ENCODE measurements at places on chromosomes 2 and 18.

DNA sequence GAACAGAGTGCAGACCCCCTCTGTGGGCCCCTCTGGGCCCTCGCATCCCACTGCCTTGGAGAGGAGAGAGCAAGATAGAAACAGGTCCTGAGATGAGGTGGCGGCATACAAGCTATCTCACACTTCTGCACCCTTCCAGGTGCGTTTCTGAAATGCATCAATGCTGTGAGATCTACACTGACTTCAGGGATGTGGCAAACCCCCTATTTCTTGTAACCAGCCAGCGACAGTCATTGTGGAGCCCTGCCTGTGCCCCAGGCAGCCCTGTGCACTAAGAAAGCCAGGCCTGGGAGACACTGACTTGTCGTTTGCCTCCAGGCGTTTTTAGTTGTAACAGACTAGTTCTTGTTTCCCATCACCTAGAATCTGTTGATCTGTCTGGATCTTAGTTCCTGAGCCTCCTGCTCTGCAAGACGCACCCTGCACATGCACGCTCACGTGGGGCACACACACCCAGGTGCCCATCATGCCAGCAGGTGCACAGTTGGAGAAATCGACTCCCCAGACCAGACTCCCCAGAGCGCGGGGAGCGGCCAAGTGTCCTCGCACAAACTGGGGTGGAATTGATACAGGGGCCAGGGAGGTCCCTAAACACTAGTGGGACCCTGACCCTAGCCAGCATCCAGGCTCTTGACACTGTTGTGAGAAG is 238.0 kb downstream of the FAM210A start:
- DNase-seq: no peak

DNA sequence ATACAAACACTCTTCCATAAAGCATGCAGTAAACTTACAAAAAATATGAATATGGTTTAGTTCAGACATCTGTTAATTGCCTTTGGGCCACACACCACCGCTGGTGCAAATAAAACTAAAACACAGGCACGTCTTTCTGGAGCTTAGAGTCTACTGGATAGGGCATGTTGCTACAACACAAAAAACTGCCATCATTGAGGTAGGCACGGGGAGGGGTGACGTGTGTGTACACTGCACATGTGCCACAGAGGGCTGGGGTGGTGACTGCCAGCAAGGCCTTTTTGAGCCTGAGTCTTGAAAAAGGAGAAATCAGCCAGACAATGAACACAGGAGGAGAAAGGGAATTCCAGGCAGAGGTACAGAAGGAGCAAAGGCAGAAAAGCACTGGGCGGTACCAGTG is 5.1 kb downstream of the SERPINE2 start:
- DNase-seq: no peak

DNA sequence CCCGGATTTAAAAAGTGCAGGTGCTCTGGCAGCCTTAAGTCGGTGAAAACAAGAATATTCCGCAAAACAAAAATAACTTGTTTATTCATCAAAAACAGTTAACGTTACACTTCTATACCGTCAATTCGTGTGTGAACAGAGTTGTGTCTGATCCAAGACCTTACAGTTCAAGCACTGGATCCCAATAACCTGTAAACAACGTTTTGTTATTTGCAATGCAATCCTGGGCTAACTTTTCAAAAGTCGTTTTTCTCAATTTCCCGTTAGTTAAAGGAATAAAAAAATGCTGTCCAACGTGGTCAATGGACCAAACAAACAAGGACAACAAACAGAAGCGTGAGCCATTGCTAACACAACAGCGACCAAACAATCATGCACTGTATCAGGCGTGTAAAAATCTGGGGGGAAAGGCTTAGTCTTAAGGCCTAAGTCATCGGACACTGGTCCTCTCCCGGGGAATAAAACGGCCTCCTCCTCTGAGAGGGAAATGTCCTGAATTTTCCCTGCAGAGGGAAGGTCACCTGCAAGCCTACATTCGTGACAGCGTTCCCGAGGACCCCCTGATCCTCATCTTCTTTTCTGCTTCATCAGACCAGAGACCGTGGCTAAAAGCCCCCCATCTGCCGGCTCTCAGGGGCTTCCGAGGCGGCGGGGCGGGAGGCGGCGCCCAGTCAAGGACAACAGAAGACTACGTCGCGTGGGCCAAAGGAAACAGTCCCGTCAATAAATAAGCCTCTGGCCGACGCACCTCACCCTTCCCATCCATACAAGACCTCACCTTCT is 490 bp downstream of the NDUFS1 start:
- DNase-seq: no peak

DNA sequence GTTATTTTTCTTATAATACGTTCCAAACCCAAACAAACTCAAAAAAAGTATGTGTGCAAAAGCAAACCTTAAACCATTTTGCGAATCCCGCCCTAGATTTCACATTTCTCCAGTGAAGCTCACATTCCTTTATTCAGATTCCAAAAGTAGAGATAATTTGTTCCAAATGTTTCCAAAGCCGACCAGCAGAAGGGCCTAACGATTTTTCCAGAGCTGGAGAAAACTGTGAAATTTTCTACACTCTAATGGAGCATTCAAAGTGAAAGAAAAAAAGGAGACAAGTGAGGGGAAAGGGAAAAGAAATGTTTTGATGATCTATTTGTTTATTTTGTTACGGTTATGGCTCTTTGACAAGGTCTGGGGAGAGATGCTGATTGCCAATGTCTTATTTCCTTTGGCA is 286.5 kb upstream of the SLC14A2 start:
- DNase-seq: peak; percentile 22

- no peak for DNase-seq
Observed at GRCh38 chr2:218230882-218231281, 13.9 kb downstream of the ARPC2 start.

DNA sequence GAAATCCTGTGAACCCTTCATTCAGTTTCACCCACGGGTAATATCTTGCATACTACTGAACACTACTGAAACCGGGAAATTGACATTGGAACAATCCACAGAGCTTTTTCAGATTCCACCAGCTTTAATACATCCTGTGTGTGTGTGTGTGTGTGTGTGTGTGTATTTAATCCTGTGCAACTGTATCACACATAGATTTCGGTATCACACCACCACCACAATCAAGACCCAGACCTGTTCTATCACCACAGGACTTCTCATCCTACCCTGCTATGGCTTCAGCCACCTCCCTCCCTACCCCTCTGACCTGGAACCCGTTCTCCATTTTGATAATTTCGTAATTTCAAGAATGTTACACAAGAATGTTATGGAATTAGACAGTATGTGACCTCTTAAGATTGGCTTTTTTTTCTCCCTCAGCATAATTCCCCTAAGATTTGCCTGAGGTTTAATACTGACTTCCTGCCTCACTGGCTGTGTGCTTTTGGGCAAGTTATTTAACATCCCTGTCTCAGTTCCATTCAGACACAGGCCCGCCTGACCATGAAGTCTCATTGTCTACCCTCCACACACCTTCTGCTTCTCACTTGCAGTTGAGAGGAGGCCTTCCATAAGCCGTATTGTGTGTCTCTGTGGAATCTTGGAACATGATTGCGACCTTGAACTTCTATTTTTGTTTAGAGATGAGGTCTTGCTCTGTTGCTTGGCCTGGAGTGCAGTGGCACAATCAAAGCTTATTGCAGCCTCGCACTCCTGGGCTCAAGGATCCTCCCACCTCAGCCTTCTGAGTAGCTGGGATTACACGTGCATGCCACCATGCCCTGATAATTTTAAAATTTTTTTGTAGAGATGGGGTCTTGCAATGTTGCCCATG is 14.4 kb upstream of the TMEM131 start:
- DNase-seq: no peak

GRCh38 chr2:10031886-10032745 is 11.2 kb upstream of the KLF11 start:
- DNase-seq: no peak

DNA sequence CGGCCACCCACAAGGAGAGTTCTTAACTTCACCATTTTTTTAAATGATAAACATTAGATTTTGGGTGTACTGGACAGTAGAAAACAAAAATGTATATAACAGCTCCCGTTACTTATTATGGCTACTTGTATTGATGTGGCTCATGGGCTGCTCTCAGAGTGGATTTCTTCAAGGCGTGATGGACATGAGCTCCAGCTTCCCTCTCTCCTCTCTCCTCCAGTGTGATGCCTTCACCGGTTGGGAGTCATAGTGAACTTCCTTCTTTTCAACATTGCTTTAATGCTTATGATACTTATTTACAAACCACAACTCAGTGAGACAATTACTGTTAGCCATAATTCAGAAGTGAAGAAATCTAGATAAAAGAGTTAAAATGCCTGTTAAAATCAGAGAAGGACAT is 515.2 kb downstream of the RNF144A start:
- no peak for DNase-seq

- no peak for DNase-seq
Observed at GRCh38 chr2:117763804-117764203, 50.7 kb upstream of the DDX18 start.

DNA sequence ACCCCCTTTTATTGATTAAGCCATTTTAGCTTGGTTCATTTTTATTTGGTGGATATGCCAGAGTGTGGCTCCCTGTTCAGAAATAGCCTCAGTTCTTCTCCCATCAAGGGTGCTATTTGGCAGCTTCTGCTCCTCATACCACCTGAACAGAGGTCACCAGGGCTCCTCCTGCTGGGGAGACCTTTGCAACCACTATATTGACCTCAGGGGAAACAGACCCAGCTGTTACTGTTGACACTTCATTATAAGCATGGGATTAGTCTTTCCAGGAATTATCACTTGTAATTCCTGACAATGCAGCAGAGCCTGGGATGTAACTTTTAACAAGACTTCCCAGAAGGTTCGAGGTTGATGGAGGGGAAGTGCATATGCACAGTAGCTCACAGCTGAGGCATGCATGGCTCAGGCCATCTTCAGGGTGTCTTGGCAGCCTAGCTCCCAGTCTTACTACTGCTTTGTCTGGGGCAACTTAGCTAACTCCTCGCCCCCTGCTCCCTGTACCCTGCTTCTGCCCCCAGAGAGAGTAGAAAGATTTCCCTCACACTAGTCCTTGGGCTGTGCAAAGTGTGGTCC is 239.4 kb upstream of the SPRED2 start:
- DNase-seq: no peak

DNA sequence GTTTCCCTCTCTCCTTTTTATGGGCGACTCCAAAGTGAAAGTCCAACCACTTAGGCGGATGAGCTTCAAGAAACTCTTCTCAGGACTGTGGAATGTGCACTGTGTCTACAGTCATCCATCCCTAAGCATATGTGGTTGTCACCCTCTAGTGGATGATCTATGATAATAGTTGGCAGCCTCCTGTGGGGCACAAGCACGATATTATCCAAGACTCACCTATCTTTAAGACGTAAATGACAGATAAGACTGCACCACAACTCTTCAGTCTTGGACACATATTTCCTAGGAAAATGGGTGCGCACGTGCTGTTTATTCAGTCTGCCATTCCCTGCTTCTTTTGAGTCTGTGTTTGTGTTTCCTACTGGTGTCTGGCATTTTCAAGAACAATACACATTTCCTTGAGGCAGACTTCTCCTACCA is 145.5 kb upstream of the CTAGE1 start:
- DNase-seq: peak; percentile 64

GRCh38 chr2:129458436-129458835 is 521.0 kb upstream of the RAB6C start:
- DNase-seq: no peak

DNA sequence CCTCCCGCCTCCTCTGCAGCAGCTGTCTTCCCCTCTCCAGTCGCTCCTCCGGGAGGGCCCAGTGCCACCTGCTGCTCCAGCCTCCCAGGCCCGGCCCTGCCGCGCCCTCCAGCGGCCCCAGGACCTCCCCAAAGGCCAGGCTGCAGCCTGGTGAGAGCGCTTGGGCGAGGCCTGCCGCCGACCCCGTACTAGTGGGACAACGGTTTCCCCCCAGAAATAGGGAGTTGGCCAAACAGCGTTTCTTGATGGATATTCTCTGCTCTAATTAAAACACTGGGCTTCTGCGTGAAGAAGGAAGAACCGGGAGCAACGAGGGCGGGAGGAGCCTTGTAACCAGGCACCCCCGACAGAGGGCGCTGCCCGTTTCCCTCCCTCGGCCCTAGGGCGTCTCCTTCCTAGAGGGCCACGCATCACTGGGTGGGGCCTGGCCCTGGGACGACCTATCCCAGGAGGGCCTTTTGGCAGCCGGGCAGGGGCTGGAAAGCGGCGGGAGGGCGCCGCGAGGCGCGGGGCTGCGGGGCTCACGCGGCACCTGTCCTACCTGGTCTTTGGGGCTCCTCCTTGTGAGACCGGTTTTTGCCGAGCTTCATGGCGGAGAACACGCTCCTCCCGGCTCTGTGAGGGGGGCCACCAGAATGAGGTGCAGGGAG is 25.4 kb upstream of the OTOF start:
- DNase-seq: no peak

DNA sequence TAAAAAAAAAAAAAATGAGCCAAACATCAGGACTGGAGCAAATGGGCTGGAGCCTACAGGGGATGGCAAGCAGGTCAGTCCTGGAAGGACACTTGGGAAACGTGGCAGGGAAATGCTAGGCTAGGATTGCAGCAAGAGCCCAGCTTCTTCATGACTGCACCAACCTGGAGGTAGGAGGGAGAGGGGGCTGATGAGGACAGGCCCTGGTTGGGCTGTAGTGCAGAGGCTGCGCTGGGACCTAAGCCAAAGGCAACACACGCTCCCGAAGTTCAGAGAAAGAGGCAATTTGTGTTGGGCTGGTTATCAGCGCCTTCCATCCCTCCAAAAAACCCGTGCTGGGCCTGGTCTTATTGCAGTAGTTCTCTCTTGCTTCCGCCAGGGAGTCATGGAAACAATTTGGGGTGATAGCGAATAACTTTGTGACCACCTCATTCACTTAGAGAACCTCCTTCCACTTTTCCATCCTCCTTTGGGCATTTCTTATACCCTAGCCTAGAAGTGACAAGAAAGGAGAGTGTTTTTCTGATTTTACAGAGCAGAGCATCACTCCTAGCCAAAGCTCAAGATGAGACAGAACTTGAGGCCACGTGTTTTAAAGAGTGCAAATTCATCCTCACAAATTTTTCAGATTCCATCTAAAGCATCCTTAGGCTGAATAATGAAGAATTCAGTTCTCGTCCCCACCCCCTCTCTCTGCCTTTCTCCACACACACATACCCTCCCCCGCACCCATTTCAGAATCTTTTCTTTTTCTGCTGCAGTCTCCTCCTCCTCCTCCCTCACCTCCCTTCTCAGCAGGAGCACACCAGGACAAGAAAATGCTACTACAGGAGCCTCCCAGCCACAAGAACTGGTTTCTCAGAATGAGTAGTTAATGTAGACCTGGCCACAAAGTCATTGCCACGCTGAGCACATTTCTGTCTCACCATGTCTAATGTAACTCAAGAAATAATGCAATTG is 82.5 kb upstream of the STPG4 start:
- no peak for DNase-seq

- no peak for DNase-seq
Observed at GRCh38 chr2:188308483-188308882, 16.8 kb downstream of the GULP1 start.

- DNase-seq: no peak
Observed at GRCh38 chr2:147521936-147522335, 322.9 kb upstream of the ACVR2A start.

- no peak for DNase-seq
Observed at GRCh38 chr2:153971250-153971649, 99.5 kb downstream of the GALNT13 start.

GRCh38 chr2:23655934-23656596 is 270.9 kb downstream of the ATAD2B start:
- DNase-seq: no peak

All from amniotic stem cell (primary cell).